ENCODE measurements at places on chromosomes 6 and 20.

- DNase-seq = no peak
Observed at GRCh38 chr20:24318569-24319352, 150.7 kb upstream of the SYNDIG1 start.

- DNase-seq = peak; percentile 68
Observed at GRCh38 chr20:53216856-53217576, 244.9 kb downstream of the TSHZ2 start.

DNA sequence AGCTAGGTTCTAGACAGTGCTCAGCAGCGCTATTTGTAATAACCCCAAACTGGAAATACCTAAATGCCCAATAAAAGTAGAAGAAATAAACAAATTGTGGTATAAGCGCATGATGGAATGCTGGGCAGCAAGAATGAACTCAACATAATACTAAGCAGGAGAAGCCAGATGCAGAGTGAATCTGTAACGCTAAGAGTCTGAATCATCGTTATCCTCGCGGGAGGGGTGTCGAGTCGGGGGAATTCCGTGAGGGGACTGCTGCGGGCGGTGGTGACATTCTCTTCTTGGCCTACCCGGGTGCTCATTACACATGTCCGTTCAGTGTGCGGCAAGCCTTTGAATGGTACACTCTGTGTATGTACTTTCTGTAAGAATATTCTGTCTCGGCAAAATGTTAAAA lies 83.7 kb downstream of the SULF2 start:
- no peak for DNase-seq

DNA sequence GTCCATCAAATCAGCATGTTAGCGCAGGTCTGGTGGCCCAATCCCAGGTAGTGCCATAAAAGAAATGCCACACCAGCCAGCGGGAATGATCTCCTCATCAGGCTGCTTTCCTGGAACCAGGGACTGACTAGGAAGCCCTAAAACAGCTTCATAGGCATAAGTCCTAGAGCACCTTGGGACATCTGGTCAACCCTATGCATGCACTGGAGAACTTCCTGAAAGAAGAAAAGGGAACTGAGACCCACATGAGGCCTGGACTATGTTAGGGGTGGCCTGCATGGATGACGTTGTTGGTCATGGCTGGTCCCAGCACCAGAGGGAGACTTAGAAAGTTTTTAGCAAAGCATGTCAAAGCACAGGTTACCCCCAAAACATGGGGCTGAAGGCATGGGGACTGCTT lies 7.6 kb upstream of the KCNK16 start:
- no peak for DNase-seq

Measured in DND-41 (cell line).